ENCODE measurements at places on chromosomes 12 and 14.

- no peak for DNase-seq
Observed at GRCh38 chr12:64039281-64039871, 182.7 kb downstream of the KICS2 start.

GRCh38 chr12:13770576-13770975, 210.8 kb downstream of the GRIN2B start:
- DNase-seq: no peak

- no peak for DNase-seq
Observed at GRCh38 chr12:74619884-74620283, 82.2 kb downstream of the ATXN7L3B start.

GRCh38 chr12:70048521-70049250, 194.5 kb upstream of the CNOT2 start:
- DNase-seq: no peak

DNA sequence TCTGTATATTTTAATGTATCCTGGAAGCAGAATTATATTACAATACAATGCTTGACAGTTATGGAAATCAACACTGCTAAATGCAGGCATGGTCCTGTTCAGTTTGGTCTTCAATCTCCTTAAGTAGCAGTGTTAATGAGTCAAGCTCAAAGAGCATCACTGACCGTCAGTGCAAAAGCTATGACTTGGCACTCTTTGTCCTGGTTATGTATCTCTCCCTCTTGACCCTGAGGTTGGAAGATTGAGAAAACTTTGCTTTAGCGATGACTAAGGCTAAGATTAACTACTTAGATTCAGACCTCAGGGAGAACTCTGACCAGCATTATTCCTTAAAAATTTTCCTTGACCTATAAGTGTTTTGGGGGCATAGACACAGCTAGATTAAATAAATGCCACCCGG, 10.9 kb downstream of the CLEC7A start:
- no peak for DNase-seq

GRCh38 chr14:65821224-65821753, 408.8 kb downstream of the FUT8 start:
- no peak for DNase-seq

- no peak for DNase-seq
Observed at GRCh38 chr12:131177599-131177998, 223.9 kb downstream of the ADGRD1 start.

GRCh38 chr14:93862265-93862664, 64.9 kb upstream of the FAM181A start:
- no peak for DNase-seq

DNA sequence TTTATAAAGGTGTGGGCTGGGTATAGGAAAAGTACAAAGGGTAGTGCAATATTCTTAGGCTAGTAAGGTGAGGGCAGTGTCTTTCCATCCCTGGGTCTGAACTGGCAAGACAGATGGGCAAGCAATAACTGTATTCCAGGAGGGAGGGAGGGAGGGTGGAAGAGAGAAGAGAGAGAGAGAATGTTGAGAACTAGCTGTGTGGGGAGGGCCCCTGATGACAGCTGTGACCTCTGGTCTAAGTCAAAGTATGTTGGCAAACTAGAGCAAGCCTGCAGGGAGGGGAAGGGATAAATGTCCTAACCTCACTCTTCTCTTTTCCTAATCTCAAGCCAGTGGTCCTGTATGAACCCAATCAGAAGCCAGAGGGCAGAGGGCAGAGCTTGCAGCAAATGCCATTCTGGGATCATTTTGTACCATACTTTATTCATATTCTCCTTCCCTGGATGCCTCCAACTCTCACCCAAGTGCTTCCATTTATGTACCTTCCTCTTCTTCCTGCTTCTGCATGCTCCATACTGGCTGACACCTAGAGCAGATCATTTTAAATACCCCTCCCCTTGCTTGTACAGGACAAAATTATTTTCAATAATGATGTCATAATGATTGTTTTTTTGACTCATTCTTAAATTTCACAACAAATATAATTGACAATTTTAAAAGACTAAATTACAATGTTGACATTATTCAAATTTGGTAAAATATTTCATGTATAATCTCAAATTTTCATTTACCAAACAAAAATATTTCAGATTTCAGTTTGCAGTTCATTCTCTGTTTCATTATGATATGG, 75.9 kb downstream of the AKAP6 start:
- DNase-seq: no peak

GRCh38 chr12:127304751-127305725, 961.9 kb upstream of the TMEM132C start:
- no peak for DNase-seq

- DNase-seq: no peak
Observed at GRCh38 chr14:61179796-61180398, 101.2 kb downstream of the TMEM30B start.

DNA sequence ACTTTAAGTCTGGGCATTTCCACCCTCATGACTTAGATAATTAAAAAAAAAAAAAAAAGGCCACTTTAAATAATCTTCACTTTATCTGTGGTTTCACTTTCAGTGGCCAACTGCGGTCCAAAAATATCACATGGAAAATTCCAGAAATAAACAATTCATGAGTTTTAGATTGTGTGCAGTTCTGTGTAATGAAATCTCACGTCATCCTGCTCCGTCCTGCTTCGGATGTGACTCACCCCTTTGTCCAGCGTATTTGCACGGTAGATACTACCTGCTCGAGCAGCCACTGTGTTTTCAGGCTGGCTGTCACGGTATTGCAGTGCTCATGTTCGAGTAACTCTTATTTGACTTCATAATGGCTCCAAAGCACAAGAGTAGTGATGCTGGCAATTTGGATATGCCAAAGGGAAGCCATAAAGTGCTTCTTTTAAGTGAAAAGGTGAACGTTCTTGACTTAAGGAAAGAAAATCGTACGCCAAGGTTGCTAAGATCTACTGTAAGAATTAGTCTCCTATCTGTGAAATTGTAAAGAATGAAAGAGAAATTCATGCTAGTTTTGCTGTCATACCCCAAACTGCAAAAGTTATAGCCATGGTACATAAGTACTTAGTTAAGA, 2.4 kb downstream of the E2F7 start:
- DNase-seq: no peak

GRCh38 chr12:69354556-69355187, 4.9 kb upstream of the YEATS4 start:
- no peak for DNase-seq

DNA sequence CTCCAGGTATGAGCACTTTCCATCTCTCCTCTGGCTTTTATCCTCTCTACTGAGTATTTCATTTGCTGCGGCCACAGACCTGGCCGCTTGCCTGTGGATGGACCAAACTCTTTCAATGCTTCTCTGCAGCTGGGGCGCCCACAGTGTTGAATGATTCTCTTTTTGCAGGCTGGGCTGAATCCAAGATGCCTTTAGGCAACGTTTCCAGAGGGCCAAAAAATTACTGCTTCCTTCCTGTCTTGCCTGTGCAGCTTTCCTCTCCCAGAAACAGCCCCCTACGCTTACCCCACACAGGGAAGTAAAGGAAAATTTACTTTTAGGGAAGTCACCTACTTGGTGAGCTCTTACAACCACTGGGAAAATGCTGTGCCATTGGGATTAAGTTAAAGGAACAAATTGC, 55.6 kb upstream of the JDP2 start:
- DNase-seq: no peak

DNA sequence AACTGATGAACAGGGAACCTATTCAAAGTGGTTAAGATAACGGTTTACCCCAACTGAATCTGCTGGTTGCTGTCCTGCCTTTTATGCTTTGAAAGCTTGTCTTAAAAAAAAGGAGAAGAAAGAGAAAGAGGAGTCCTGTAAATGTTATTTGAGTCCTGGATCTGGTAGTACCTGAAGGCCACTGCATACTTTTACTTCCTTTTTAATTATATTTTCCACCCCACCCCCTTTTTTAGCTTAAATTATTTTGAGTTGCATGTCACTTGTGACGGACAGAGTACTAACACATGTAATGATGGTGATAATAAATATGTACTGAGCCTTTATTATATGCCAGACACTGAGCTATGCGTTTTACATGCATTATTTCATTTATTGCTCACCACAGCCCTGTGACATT, 2.5 kb upstream of the AMIGO2 start:
- no peak for DNase-seq

GRCh38 chr12:124550123-124551089, 17.0 kb downstream of the NCOR2 start:
- no peak for DNase-seq

GRCh38 chr12:81987371-81987770, 228.2 kb upstream of the PPFIA2 start:
- DNase-seq: no peak

DNA sequence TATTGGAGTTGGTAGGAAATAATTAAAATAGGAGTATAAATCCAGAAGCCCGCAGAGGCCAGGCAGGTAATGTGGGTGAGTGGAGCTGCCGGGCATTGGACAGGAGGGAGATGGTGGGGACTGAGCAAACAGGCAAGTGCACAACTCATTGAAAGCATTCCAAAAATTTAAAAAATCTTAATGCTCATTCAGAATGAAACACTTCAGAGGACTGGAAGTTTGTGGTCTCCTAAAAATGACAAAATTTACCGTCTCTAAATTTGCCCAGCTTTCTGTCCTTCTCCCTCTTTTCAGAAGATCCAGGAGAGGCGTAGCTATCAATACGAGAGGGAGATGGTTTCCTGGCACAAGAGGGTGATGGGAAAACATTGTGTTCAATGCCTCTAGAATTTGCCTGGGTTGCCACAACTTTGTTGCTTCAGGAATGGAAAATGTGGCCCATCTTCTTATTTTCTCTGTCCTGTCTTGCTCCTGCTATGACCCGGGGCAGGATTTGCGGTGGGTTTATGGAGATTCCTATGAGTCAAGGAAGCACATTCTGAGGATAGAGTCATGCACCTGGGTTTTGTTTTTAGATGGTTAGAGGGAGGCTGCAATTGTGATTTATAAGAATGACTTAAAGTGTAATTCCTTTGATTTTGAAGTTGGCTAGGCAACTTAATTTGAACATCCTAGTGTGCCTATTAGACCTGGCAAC, 72.2 kb downstream of the BORCS5 start:
- no peak for DNase-seq

GRCh38 chr12:128336204-128337070, 69.5 kb downstream of the TMEM132C start:
- no peak for DNase-seq

DNA sequence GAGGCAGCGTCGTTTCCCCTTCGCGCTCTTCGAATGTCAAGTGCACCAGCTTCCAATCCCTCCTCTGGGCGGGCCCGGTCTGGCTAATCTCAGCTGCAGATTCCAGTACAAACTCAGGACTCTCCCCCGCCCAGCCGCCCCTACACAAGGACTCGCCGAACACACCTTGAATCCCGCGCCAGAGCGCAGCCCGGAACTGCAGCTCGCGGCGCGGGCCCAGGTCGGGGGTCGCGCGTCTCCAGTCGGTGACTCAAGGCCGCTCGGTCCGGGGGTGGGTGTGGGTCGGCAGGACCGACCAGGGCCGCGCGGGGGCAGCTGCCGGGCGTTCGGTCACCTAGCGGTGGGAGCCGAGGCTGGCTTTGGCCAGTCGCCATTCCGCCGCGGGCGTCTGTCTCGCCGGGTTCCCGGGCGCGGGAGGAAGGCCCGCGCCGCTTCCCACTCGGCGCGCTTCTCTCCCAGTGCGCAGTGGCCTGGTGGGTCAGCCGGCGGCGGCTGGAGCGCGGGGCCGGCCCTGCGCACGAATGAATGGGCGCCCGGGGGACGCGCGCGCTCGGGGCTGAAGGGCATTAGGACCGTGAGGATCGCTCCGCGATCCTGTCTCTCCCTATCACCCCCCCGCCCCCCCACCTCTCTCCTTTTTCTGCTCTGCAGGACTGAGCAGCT, at the start of gene GALNT16:
GALNT16 (plus strand) TSS at position 632 of the 663 bp plus-strand sequence. CDS start 133 bp downstream, outside the sequence.
- DNase-seq: no peak

- no peak for DNase-seq
Observed at GRCh38 chr12:121781484-121781997, 11.9 kb downstream of the RHOF start.

DNA sequence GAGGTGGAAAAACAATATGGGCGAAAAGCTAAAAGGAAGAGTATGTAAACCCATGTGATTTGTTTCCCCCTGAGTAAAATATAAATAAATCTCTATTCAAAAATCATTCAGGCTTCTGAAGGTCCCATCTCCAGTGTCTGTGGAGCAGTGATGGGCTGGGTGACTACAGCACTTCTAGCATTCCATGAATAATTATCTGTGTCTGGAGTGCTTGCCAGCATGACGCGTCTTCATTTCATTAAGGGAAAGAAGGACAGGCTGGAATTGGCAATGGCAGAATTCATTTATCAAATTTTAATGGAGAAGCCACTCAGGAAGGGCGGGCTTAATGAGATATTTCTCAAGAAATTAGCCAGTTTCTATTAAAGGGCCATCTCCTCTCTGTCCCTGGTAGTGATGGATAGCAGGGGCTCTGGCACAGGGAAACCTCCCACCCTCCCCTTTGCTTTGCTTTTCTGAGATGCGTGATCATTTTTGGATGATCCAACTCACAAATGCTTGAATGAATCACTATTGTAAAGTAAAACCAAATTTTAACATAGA, 916.3 kb upstream of the SEL1L start:
- no peak for DNase-seq

GRCh38 chr14:87030197-87030596, 962.8 kb downstream of the GALC start:
- DNase-seq: no peak

- DNase-seq: no peak
Observed at GRCh38 chr12:80843969-80844368, 93.8 kb downstream of the LIN7A start.

- DNase-seq: no peak
Observed at GRCh38 chr12:12201274-12201758, 65.5 kb downstream of the LRP6 start.

- no peak for DNase-seq
Observed at GRCh38 chr14:105503935-105504692, 13.1 kb downstream of the TEDC1 start.

GRCh38 chr12:87155621-87156020, 873.6 kb downstream of the C12orf50 start:
- no peak for DNase-seq

DNA sequence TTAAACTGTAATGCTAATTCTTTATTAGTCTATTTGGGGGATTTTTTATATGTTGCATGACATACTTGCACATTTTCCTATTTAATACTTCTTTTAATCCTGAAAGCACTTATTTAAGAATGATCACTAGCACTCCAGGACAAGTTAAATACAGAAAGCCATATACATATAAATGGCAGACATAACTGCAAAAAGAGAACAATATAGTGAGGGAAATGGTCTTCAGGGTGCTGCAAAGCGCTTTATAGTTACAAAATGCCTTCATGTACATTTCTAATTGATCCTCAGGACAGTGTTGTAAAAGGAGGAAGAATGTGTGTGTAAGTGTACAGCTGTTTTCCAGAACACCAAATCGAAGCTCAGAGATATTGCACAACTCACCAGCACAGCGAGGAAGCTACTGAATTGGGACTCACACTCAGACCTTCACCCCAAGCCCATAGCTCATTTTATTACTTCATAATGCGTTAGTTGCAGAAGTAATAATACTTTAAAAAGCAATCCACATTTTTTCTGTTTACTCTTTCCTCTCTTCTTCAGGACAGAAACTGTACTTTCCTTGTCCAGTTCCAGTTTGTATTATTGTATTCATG, 428.2 kb downstream of the RAD51B start:
- DNase-seq: no peak

GRCh38 chr12:111775205-111776193, 8.8 kb downstream of the ALDH2 start:
- DNase-seq: peak; percentile 63
